Activated CD8-positive, alpha-beta memory T cell treated with anti-CD3 and anti-CD28 coated beads for 4 hours (primary cell): ENCODE measurements at places on chromosomes 1 and 21.

- DNase-seq: no peak
These were observed 616.9 kb downstream of the KIF26B start for GRCh38 chr1:245771511-245772281.

DNA sequence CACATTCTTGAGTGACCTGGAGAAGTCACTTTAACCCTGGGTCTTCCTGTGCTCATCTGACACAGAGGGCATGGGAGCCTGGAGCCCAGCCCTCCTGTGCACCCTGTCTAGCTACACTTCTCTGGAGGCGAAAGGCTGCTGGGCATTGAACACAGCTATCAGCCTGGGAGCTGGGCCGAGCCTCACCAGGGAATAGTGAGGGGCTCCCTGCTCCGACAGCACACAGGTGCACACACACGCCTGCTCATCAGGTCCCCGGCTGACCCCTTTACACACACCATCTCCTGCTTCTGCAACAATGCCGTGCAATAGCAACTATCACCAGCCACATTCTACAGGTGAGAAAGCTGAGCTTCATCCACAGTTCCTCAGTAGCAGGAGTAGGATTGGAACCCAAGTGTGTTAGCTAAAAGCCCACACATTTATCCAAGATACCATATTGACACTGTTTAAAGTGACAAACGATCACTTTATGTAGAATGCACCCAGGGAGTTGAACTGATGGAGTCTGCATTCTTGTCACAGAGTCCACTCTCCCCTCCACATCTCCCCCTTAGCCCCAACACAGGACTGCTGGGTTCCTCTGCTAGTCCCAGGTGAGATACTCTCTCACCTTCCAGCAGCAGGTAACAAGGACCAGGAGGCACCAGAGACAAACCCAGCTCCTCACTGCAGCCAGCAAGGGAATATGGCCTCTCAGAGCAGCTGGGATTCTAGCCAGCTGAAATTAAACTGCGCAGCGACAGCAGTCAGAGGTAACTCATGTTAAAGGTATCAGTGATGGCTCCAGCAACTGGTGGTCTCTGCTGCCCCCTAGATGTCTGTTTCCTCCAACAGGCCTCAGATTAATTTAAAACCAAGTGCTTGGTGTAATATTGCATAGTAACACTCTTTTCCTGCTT is 18.3 kb upstream of the CAPN8 start:
- DNase-seq: peak; percentile 19

DNA sequence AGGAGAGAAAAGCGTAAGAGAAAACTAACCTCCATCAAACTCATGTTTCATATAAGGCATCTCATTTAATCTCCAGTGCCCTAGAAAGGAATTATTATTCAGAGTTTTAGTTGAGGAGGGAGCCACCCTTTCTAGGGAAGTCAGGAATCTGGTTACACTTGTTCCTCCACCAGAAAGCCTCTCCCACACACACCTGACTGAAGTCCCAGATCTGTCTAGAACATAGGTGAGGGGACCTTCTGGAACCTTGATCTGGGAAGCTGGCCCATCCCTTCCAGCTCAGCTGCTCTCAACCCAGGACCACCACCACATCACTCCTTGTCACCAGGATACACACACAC is 1.9 kb upstream of the DENND2D start:
- no peak for DNase-seq

DNA sequence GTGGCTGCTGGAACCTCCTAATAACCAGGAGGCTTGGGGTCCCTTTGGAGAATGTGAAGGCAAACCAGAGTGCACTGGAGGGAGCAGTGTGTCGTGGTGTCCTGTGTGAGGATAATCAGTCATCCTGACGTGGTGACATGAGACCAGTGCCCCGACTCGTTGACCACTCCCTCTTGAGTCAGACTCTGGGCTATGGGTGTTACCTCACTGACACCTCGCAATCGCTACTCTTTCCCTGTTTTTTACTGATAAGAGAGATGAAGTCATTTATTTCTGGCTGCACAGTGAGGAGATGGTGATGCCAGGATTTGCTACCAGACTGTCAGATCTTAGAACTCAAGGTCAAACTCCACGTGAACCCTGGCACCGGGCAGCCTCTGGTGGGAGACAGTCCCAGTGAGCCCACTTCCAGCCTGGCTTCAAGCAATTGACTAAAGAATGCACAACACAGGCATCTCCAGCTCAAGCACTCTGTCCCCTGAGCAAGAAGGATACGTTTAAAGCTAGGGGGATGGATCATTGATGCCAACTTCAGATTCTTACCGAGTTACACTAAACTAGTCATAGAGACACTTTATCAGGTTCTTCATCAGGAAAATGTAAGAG is 30.3 kb downstream of the UBASH3A start:
- no peak for DNase-seq

DNA sequence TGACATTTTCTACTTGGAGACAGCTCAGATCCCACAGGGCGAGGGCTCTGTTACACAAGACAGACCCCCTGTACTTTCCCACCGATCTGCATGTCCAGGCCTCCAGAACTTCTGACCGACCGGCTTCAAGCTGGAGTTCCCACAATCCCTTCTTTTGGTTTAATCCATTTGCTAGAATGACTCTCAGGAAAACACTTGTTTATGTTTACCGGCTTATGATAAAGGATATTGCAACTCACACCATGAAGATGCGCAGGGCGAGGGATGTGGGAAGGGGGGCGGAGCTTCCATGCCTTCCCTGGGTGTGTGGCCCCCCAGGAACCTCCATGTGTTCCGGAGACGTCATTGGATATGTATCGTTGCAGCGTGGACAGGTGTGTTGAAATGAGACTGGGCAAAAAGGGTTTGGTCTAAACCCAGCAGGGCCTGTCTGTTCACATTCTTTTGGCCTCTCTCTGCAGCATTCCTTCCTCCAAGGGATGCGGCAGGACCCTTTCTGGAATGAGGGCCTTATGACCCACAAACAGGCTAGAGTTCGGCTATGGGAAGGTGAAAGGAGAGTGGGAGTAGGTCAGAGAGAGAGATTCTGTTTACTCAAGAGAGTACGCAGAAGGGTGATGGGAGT is 7.5 kb upstream of the IGSF5 start:
- no peak for DNase-seq

GRCh38 chr1:108585313-108585712 is 25.4 kb downstream of the EEIG2 start:
- DNase-seq: no peak

GRCh38 chr1:204711103-204711946 is 25.8 kb upstream of the LRRN2 start:
- DNase-seq: no peak

DNA sequence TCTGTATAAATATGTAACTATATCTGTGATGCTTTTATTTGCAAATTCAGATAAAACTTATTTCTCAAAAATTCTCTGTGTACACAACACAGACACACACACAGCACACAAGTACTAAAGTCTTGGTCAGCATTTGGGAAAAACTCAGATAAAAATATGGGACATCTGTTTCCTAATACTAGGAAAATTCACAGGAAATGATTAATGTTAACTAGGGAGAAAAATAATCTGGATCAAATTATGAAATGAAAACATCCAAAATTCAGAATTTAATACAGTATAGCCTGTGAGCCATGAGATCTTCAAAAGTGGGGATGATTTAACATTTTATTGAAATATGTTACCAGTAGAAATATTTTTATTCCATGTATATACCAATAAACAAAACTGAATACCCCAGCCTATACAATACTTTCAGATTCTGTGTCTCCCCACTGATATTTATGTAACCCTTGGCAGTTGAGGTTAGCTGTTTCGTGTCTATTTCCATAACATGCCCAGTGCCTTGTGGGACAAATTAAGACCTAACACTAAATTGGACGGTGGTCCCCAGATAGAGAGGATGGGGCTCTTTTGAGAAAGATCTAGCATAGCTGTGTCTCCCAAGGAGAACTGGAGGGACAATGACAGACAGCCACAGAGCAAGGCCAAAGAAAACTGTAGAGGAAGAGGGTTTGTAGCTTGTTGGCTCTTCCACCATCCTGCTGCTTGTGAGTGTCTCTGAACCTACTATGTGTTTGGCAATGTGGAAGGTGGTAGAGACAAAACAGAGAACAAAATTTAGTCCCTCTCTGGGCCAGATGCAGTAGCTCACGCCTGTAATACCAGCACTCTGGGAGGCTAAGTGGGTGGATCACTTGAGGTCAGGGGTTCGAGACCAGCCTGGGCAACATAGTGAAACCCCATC is 47.2 kb downstream of the GNG12 start:
- no peak for DNase-seq

- DNase-seq: no peak
These were observed 17.8 kb upstream of the BECN2 start for GRCh38 chr1:241939798-241940197.

GRCh38 chr1:4830707-4831106 is 176.3 kb downstream of the AJAP1 start:
- no peak for DNase-seq

DNA sequence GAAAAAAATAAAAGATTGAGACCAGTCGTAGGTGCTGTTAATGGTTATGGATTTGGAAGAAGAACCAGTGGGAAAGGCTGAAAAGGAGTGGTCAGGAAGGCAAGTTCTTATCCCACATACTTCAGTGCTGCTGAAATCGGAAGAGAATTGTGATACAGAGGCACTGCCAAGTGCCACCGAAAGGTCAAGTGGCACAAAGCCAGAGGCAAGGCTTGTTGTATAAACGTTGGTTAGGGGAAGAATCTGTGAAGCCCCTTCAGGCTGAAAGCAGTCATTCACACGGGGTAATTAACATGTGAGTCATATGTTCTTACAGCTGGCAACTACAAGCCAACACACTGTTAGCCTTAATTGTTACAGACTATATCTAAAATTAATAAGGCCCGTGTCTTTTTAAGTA is 48.8 kb downstream of the ZBTB40 start:
- DNase-seq: no peak

- DNase-seq: no peak
These were observed 27.8 kb upstream of the SUMO3 start for GRCh38 chr21:44845418-44846223.

- DNase-seq: no peak
These were observed 300.7 kb upstream of the SNX7 start for GRCh38 chr1:98360864-98361263.

- no peak for DNase-seq
These were observed 1.3 kb upstream of the GPATCH4 start for GRCh38 chr1:156602557-156602993.

- DNase-seq: peak; percentile 93
These were observed at the start of gene ISG20L2 for GRCh38 chr1:156728599-156729462. Gene ISG20L2 (minus strand): TSS chr1:156728766. CDS start chr1:156727652, 1,114 bp downstream.

- DNase-seq: no peak
These were observed 493 bp downstream of the DISC1 start for GRCh38 chr1:231626951-231627614.

GRCh38 chr1:222792744-222793143 is 22.1 kb upstream of the DISP1 start:
- no peak for DNase-seq

DNA sequence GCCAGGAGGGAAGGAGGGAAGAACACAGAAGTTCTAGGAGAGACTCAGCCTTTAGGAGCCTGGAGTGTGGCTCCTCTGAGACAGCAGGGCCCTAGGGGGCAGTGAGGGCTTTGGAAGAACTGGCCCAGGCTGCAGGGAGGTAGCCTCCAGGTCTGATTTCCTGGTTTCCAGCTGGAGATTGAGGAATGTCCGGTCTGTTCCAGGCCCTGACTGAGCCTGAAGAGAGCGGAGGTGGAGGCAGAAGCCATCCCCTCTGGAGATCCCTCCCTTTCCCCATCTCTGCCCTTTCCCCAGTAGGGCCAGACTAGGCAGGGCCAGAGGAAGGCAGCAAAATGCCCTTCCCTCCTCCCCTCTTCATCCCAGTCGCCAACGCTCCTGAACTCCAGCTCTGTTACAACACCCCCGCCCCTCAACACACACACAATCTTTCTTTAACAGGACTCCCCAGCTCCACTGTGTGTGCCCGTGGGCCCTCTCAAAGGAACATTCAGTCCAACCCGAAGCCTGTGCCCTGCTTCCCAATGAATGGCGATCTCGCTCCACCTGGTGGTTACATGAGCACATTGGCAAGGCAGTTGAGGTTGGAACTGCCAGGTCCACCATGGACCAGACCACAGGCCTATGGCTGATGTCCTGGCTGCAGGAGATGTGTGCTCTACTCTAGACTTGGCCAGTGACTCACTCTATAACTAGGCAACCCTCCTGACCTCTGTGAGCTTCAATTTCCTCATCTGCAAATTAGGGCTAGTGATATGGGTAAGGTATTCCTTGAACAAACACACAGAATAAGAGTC is 32.0 kb downstream of the MAP7D1 start:
- DNase-seq: peak; percentile 48
